Amniotic epithelial cell (primary cell): ENCODE measurements at places on chromosomes 12 and 14.

DNA sequence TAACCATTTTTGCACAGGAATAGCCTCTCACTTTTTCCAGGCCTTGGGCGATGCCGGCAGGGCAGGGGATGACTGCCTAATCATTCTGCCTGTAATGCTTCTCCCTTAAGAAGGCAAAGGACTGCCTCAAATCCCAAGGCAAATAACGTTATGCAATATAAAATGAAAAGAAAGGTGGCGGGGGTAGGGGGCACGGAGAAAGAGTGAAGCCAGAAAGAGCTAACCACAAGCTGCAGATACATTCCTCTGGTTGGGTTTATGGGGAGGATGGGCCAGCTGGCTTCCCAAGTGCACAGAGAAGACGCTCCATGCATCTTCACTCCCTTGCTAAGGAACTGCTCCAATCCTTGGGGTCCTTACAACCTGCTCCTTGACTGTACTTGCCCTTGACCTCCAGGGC is 229.5 kb downstream of the FOXN3 start:
- DNase-seq, result peak; percentile 78

DNA sequence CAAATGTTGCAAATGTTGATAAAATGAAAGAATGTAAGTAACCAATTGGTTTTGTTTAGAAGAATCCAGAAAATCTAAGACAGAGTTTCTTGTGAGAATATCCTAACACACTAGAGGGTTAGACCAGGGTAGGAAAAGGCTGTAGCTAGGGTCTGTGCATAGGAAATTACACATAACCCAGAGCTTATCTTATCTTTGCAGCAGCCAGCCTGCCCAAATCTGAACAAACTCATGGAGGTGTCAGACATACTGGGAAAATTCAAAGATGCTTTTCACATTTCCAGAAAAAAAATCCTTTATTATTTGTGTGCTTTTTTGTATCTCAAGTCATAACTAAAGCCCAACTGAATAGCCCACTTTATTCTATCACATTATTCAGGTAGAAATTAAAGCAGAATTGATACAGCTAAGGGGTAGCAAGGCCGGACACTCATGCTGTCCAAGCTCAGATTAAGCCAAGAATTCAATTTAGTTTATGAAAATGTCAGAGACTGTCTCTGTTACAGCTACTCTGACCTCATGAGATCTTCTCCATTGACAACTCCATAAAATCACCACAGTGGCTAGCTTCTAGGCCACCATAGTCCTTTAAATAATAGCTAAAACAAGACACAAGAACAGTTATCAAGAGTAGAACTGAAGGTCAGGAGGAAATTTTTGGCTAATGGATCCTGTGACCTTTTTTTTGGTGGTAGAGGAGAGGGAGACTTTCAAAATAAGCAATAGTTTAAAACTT is 169.6 kb upstream of the RASSF8 start:
- peak; percentile 27 for DNase-seq

DNA sequence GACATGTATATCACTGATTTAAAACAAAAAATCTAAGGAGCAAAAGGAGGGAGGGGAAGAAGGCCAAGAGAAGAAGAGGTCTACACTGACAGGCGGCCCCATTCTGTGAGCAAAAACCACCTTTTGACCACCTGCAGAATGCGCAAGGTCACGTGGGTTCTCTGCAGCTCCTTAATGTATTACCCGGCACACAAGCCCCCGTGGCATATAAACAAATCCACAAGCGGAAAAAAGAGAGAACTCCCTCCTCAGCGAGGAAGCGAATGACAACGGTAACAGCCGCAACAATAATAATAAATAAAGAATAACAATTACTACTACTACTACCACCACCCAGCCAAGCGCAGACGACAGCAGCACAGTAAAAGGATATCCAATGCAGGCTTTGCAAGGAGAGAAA is 1.3 kb downstream of the KSR2 start:
- DNase-seq, result no peak

- DNase-seq, result no peak
Observed at GRCh38 chr14:68263563-68264259, 444.1 kb downstream of the RAD51B start.

DNA sequence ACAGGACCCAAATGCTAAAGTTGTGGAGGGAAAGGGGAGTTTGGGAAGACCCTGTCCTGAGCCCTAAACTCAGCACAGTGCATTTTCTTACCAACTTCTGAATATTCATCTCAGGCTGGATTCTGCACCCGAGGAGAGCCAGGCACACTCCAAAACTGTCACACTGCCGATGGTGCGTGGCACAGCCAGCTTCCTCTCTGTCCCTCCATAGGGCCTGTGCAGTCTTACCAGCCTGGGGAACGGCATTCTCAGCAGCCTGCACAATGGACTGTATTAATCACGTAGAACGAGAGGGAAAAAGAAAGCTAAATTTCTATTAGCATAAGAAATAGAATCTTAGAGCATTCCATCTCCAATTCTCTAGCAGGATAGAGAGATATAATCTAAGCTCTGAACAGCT is 71.3 kb upstream of the GPATCH2L start:
- no peak for DNase-seq

DNA sequence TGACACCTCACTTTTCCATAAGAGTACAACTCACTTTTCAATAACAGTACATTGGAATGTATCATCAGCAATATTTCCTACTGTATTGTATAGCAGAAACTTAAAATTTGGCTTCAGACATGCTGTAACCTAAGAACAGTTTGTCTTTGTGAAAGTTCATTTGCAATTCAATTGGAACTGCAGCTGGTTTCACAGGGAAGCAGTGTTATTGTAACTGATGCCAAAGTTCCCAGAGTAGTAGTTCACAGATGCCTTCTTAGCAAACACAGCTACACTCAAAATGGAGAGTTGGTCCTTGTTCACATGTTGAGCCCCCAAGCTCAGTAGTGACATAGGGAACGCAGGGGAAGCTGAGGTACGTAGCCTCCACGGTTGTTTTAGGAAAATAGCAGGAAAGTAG is 23.3 kb downstream of the PPP1R36 start:
- DNase-seq, result no peak

DNA sequence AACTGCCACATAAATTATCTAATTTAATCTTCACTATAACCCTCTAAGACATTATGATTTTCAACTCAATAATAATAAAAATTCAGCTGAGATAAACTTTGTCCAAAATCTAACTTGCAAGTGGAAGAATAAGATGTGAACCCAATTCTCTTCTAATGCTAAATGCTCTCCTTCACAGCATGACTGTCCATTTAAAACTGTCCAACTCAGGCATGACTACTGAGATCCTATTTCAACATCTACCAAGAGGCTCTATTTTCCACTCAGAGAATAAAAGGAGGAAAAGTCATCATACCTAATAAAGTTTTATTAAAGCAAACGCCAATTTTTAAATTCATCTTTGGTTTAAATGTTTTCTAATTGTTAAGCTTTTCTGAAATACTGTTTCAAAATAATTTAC is 183.6 kb downstream of the MED13L start:
- peak; percentile 19 for DNase-seq

GRCh38 chr12:93198086-93198485 is 179.6 kb upstream of the NUDT4 start:
- peak; percentile 97 for DNase-seq

GRCh38 chr14:100688598-100689461 is 37.9 kb upstream of the DLK1 start:
- peak; percentile 73 for DNase-seq

DNA sequence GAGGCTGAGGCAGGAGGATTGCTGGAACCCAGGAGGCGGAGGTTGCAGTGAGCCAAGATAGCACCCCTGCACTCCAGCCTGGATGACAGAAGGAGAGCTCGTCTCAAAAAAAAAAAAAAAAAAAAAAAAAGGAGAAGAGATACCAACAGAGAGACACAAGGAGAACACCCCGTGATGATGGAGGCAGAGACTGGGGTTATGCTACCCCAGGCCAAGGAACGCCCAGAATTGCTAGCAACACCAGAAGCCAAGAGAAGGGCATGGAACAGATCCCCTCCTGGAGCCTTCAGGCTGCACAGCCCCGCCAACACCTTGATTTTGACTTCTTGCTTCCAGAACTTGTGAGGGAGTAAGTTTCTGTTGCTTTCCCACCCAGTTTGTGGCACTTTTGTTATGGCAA is 148.0 kb upstream of the FOXN3 start:
- DNase-seq, result no peak

DNA sequence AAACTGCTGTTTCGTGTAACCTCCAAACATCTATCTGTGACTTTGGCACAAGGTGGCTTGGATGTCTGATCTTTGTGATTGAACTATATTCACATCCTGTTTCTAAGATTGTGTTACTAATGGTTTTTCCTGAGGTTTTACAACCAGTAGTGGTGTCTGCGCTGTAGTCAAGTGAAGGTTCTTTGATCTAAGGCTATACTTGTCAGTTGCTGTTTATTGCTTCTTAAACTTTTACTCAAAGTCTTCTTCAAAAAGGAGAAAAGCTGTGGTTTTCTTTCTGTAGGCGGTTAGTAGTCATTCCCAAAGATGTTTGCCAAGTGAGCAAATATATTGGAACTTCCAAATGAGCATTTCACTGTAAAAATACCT is 12.3 kb upstream of the CALM1 start:
- no peak for DNase-seq

DNA sequence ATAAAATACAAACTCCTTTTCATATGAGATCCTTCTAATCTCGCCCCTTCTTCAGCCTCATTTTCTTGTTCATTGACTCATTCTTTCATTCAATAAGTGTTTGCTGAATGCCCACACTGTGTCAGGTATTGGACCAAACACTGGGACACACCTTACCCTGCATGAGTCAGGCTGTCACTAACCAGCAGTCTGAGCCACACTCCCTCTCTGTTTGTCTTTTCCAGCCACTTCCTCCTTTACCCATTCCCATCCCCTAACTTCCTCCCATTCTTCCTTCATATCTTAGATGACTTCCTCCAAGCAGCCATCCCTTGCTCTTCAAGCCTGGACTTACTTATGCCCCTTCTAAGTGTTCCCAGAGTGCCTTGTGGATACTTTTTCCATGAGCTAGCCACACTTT is 27.0 kb upstream of the HIF1A start:
- no peak for DNase-seq

DNA sequence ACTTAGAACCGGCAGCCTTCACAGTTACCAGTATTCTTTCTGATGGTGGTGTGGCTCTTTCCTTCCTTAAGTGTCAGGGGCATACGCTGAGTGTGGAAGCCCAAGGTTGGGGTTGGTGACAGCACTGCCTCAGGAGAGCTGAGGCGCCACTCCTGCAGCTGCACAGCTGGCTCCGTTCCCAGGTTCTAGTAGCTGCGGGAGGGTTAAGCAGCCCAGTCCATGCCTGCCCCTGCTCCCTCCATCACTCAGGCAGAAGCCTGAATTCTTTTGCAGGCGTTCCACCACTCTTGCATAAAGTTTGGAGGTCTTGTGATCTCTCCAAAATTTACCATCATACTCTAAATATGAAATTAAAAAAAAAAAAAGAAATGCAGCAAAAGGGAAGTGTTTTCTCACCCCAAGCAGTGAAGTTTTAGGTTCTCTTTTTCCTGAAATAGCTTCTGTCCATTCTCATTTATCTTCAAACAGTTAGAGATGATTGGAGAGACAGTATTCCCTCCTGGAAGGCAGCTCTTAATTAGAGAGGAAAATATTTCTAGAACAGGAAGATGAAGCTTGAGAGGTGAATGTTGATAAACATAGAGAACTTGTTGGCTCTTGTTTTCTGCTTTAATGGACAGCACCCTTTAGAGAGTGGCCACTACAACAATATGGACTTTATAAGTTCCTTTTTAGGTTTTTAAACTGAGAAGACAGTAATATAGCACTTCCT is 136.1 kb downstream of the FGD4 start:
- peak; percentile 62 for DNase-seq

DNA sequence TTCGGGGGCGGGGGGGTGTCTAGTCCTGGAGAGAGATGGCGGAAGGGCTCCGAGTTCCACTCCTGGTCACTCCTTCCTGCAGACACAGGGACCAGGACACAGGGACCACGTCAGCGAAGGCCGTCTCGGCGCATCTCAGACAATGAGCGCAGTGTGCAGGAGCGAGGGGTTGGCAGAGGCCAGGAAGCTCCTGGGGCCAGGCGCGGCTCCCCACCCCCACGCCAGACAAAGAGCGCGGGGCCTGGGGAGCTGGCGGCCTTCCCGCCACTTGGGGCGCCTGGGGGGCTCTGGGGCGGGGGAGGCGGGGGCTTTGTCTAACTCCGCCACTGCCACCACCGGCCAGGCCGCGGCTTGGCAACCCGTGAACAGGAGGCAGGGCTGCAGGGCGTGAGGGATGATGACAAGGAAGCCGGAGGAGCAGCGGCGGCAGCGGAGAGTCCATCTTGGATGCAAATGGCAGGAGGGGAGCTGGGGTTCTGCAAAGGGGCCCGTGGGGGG is 2.2 kb downstream of the CDK2AP1 start:
- DNase-seq, result peak; percentile 37

DNA sequence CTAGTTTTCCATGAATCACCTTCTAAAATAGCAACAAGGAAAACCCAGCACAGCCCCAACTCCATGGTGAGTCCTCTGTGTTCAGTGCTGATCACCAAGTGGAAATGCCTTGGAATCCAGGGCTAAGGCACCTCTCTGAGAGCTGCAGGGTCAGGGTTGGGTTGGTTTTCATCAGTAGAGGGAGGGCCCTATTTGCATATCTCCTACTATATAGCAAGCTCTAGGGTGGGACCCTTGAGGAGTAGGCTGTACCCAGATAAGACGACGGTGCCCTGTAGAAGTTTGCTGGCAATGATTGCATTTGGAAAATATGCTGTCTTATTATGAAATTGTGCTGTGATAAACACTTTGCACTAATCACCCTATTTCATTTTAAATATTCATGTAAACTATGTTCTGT is 1011.8 kb downstream of the TMEM121 start:
- DNase-seq, result no peak

DNA sequence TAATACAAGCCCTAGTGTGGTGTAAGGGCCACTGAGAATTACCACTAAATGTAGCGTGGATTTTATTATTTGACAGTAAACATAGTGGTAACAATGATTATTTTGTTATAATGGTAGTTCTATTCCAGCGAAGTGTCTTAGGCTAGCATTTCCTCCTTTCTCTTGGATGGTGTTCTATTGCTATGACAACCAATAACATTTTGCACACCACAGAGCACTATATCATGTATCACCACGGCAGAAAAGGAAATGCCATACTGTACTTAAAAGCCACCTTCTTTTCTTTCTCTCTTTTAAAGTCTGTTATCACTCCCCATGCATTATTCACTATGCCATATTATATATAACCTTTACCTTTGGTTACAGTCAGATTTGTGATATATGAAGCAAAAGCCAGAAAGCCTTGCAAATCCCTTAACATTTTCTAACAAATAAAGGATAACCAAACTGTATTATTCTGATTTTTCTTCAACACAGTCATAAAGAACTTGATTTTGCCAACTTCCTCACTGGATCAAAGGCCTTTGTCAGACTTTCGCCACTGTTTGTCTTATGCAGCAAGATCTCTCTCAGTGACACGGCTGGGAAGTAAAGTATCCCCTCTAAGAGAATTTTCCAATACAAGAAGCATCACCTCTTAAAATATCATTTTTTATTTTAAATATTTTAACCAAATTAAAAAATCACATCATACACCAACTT is 195.8 kb downstream of the FOXN3 start:
- DNase-seq, result peak; percentile 56
